ENCODE measurements at places on chromosomes 2 and 18.

- DNase-seq = no peak
Measured at GRCh38 chr2:160005908-160006307, 56.5 kb downstream of the PLA2R1 start.

- DNase-seq = no peak
Measured at GRCh38 chr2:59032499-59032898, 791.4 kb upstream of the FANCL start.

DNA sequence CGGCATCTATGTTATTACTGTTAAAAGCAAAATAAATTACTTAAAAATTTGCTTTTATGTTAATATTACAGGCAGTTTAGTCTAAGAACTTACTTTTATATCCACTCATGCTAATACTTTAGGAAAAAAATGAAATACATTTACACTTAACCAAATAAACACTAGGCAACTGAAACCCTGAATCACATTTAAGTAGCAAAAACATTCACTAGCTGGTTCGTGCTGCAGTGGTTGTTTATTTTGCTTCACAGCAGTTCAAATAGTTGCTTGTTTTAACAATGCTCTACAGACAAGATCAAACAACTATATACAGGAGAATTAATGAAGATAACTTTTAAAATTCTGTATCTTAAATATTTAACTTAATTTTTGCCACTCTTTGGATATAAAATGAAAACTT is 60.8 kb downstream of the ABCG8 start:
- DNase-seq = no peak

DNA sequence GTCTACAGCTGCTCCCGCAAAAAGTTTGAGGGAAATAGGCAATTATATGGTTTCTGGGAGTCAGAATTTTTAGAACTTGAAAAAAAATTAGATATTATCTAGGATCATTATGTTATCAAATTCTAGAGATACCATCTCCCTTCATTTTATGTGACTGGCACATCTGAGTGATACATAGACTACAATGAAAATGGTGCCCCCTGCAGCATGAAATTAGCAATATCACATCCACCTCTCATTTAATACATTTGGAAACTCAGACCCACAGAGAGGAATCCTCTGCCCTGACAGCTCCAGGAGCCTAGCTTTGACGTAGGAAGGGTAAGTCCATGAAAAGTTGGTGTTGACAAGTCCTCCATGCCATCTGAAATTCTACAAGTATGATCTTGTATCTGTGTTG is 381.6 kb downstream of the SUCLG1 start:
- DNase-seq = no peak

GRCh38 chr2:216661639-216662375 is 28.6 kb downstream of the IGFBP2 start:
- DNase-seq = no peak

DNA sequence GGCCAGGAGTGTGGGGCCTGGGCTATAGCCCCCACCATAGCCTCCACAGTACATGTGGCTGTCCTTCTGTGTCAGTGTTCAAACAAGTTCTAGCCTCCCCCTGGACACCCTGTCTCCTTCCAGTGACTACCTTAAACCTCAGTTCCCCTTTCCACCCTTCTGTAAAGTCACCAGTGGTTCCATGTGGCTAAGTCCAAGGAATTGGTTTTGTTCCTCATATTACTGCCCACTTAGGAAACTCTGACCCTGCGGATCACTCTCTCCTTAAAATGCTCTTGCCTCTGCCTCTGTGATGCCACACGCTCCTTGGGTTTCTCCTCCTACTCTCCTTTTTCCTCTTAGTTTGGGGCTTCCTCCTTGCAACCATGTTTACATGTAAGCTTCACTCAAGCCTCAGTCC is 27.8 kb upstream of the REL start:
- no peak for DNase-seq

- no peak for DNase-seq
Measured at GRCh38 chr2:10165861-10166675, 43.5 kb downstream of the RRM2 start.

GRCh38 chr2:9985531-9986328 is 34.2 kb downstream of the GRHL1 start:
- no peak for DNase-seq

- no peak for DNase-seq
Measured at GRCh38 chr2:163397451-163397850, 338.4 kb downstream of the FIGN start.

GRCh38 chr2:134320930-134321329 is 67.1 kb downstream of the MGAT5 start:
- DNase-seq = no peak

DNA sequence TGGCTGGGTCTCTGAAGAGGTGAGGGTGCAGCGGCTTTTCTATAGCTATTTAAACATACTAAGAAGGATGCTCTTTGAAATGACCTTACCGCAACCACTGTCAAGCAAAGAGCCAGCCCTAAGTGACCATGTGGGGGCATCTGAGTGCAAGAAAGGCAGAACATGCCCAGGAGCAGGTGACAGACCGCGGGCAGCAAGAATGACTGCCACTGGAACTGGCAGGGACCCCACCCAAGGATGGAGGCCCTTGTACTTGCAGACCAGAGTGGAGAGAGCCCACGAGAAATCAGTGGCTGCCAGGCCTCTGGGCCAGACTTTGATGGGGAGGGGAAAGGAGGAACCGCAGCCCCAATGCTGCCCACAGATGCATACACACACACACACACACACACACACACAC is 33.1 kb downstream of the DNMT3A start:
- DNase-seq = no peak

DNA sequence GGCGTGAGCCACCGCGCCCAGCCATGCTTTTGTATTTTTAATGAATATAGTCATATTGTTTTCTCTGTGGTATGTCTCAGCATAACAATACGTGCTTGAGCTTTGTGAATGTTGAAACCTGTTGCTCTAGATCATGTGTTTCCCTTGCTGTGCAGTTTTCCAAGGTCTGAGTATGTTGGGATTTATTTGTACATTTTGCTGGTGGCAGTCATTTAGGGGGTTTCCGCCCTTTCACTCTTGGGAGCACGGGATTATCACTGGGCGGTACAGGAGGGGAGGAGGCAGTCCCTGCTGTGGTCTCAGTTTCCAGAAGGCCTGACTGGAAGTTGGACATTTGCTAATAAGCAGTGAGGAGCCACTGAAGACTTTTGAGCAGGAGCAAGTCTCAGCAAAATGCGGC is 24.9 kb upstream of the CATIP start:
- DNase-seq = no peak

GRCh38 chr2:236670235-236670620 is 100.6 kb downstream of the ACKR3 start:
- no peak for DNase-seq

DNA sequence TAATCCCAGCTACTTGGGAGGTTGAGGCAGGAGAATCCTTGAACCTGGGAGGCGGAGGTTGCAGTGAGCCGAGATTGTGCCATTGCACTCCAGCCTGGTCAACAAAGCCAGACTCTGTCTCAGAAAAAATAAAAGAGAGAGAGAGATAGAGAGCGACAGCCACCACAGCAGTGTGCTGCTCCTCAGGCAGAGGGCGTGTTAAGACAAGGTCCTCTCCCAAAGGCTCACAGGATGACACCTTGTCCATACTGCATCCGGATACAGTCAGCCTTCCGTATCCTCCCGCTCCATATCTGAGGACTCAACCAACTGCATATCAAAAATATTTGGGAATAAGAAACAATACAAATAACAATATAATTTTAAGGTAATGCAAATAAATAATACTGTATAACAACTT is 20.1 kb downstream of the ARL4C start:
- DNase-seq = no peak

DNA sequence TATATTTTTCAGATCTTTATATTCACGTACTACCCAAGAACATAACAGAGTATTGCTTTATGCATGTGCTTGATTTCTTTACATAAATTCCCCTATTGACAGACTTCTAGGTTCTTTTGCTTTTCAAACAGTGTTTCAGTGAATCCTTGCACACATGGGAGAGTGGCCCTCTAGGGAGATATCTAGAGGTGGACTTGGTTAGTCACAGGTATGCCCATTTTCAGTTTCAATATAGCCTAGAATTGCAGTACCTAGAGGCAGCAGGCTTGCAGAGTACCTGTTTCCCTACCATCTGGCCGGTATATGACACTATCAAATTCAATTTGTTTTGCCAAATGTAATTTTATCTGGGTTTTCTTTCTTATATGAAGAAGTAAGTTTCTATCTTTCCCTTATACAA is 36.8 kb downstream of the EML6 start:
- no peak for DNase-seq

DNA sequence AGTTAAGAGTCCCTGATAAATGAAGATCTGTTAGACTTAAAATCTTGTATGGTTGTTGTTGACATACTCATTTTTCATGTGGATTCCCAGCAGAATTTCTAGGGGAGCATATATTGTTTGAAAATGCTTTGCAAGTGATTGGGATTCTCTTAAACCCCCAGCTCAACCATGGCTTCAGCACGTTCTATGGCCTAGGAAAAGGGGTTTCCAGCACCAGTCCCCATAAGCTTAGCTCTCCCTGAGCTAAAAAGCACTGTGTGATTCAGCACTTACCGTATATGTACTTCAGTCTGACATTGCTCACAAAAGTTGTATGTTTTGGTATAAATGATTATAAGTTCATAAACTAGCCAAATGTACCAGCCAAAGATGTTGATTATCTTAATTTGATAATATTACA is 80.1 kb upstream of the EPB41L5 start:
- DNase-seq = no peak

GRCh38 chr18:10099539-10100140 is 185.8 kb downstream of the VAPA start:
- DNase-seq = no peak

DNA sequence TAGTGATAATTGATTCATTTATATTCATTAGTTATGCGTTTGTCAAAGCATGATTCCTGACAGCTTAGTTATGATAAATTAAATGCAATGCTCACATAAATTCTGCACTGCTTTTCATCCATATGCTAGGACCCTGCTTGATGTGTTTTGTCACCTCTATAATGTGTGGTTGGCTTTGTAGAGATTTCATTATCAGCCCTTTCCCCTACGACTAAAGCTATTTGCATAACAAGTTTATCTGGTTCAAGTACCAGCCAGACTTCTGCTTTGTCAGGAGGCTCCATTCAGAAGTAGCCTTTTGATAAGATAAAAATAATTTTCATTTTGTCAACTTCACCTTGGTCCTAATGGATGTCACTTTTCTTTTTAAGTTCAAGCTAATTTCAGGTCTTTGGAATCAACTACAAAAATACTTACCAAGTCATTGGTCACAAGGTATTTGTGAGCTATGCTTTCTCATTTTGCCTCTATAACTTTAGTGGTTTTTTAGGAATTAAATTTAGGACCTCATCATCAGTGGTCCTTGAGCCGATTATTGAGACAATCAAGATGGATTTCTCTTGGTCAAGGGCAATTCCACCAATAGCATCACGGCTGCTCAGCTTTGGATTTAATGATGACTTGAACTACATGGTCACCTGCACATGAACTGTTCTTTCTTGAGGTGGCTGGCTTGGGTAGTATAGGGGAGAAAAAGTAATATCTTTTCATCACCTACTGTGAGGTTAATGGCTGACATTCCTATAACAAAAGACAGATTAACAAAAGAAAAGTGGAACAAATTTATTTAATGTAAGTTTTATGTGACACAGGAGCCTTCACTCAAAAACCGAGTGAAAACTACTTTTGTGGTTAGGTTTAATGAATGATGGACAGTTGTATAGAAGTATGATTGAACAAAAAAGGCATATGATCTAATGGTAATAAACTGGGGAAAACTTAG is 162.1 kb downstream of the MYO3B start:
- DNase-seq = no peak

- DNase-seq = no peak
Measured at GRCh38 chr2:52139241-52139640, 1107.3 kb upstream of the NRXN1 start.

DNA sequence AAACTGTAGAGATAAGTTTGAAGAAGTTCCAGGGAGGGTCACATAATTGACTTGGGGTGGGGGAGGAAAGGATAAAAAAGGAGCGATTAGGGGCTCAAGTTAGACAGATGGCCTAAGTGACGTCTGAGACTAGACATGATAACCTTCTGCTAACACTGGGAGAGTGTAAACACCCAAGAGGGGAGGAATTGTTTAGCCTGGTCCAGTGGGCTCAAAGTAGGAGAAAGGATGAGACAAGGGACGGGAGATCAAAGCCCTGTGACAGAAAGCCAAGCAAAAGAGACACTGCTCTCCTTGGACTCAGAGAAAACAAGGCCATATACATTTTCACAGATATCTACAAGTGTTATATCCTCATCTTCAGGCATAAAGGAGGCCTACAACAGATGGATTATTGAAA is 45.5 kb upstream of the IHH start:
- DNase-seq = no peak

DNA sequence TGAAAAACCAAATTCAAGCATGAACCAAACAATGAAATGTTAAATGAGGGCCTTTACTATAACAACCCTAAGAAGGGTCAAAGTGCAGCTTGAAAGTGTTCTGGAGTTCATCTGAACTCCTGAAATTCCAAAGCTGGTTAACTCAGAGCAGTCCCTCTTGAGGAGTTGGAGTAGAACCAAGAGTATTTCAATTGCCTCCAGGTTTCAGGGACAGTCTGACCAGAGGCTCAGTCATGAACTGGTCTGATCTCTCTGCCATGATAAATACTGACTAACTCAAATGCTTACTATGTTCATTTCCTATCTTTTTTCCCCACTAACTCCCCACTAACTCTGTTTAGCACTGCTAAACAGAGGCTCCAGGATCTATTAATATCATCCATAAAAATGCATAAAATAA is 2.7 kb downstream of the STARD7 start:
- no peak for DNase-seq

GRCh38 chr18:28690100-28690499 is 513.2 kb upstream of the CDH2 start:
- no peak for DNase-seq

GRCh38 chr2:102707796-102708695 is 53.8 kb upstream of the TMEM182 start:
- no peak for DNase-seq

DNA sequence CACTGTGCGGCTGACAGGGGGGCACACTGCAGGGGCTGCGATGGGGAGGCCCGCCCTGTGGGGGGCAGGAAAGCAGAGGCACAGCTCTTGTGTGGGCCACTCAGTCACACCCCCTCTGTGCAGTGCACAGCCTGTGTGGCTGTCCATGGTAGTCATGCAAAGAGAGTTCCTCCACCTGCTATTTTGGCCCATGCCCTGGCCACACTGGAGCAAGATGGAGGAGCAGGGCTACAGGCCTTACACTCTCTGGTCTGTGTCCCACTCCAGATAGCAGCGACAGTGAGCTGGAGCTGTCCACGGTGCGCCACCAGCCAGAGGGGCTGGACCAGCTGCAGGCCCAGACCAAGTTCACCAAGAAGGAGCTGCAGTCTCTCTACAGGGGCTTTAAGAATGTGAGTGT is 28.5 kb upstream of the FAHD2A start:
- DNase-seq = no peak

GRCh38 chr18:49009661-49010060 is 58.9 kb upstream of the SMAD7 start:
- DNase-seq = no peak

GRCh38 chr2:58010599-58010998 is 36.0 kb upstream of the VRK2 start:
- DNase-seq = no peak

DNA sequence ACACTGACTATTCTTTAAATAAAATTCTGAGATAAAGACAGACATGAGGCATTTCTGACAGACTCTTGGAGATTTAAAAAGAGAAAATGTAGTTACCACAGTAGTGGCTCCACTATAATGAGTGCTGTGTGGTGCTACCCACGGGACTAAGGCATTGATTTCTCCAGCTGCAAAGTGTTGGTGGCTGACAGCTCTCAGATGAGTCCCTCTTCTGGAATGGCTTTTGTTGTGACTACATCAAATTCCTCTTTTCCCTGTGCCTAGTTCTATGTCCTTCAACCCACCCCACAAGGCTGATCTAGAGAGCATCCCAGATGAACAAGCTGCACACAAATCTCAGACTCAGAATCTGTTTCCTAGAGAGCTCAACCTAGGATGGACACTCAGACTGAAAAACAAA is 884.8 kb upstream of the ZEB2 start:
- DNase-seq = no peak
